ENCODE measurements at places on chromosomes 12 and 14.
A peak's percentile ranks its signal among the peaks of the same experiment; 100 is the strongest.

DNA sequence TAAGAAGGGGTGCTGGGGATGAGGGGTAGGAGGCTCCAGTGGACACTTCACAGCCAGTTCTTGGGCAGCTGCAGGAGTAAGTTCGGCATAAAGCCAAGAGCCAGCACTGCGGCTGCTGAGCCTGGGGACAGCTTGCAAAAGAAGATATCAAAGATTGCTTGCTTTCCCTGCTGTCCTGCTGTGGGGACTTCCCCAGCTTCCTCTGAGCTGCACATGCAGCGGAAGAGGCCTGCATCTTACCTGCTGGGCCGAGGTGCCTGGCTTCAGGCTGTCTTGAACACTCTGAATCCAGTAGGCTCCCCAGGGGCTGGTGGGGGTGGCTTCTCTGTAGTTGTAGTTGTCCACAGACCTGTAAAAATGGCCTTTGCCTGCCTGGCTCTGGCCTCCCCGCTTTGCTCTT is 1.3 kb downstream of the CHGA start:
- DNase-seq, result no peak

DNA sequence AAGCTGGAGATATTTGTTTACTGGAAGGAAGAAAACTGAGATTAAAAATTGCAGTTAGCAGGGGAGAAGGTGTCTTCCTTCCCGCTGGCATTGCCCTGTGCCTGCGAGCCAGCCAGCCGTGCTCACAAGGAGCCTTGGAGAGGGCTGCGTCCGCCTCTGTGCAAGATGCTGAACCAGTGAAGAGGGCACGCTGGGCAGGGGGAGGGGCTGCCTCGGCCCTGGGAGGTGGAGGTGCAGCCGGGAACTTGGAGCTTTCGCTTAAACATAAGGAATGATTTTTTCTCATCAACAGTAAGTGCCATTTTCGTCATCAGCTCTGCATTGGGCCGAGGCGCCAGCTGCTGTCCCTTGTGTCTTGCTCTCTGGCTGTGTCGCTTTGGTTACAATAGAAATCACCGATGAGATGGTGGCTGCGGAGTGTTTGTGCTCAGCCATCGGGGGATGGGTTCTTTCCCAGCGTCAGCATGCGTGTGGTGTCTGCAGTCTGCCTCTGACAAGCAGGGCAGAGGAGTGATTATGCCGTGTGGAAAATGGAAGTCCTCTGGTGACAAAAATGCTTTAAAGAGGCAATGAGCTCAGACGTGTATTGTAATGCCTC is 97.3 kb downstream of the ESR2 start:
- DNase-seq, result no peak

- DNase-seq, result no peak
Observed at GRCh38 chr14:86450085-86450484, 920.1 kb downstream of the FLRT2 start.

DNA sequence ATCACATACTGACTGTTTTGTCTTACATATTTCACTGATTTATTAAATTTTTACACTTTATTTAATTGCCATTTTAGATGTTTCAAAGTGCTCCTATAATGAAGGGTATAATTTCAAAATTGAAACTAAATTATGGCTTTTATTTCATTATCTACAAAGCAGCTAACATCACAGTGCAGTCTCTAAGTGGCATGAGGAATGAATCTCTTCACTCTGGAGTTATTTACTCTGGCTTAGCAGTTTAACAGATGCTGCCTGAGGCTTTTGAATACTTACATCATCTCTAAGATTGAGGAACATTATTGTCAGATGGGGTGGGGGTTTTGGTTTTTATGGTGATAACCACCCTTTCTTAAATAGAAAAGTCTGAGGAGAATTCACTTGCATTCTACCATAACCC is 386.4 kb downstream of the TRHDE start:
- no peak for DNase-seq

GRCh38 chr14:28375295-28375694 is 391.3 kb upstream of the FOXG1 start:
- peak; percentile 19 for DNase-seq

DNA sequence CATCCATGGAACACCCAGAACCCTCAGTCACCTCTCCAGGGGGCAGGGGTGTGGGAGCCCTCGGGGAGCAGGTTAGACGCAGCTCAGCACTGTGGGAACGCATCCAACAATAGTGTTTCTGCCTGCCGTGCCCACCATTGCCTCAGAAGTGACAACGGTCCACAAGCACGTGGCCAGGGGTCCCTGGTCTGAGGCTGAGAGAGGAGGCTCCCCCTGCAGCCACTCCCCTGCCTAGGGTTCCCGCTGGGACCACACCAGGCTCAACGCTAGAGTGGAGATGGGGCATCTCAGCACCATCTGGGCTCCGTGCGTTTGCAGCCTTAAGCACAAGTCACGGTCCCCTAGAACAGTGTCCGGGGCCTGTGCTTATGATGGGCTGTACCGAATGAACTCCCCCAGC is 62.7 kb downstream of the TESC start:
- DNase-seq, result no peak

- no peak for DNase-seq
Observed at GRCh38 chr14:97198813-97199212, 401.6 kb downstream of the VRK1 start.

GRCh38 chr12:91406920-91407341 is 224.3 kb upstream of the DCN start:
- DNase-seq, result peak; percentile 48

- DNase-seq, result no peak
Observed at GRCh38 chr14:96631030-96631429, 128.8 kb downstream of the PAPOLA start.

DNA sequence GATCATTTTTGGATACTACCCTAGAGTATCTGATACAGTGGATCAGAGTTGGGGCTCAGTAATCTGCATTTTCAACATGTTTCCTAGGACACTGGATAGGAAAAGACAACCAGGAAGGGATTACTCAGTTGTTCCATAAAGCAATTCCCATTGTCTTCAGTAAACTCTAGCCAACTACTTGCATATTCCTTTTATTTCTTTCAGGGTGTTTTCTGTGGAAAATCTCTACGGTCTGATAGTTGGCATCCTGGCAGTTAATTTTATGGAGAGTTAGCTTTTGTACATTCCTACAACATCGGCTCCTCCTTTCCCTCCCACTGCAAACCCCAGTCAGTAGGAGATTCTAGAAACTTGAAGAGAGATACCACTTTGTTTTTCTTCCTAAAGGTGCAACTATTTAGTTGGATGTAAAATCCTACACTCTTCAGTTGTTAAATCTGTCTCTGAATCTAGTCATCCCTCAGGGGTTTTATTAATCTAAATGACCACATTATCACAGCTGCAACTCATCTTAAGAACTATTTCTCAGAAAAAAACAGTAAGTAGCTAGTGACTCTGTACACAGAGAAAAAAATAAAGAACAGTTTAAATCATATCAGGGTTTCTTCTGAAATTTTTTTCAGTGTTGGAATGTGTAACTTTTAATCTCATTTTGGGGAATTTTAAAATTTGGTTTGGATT is 103.9 kb downstream of the PDE3A start:
- no peak for DNase-seq

DNA sequence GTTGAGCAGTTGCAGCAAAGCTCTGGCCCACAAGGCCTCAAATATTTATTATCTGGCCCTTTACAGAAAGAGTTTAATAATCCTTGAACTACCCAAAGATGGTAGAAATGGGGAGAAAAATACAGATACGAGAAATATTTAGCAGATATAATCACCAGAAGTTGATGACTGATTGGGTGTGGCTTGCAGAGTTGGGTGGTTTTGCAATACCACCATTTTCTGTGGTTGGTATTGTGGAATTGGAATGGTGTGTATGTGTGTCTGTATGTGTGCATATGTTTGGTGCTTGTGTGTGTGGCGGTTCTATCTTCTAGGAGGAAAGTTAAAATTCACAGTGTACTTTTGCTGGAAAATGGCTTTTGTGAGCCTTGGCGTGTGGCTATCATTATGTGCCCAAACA is 85.4 kb upstream of the MANSC4 start:
- no peak for DNase-seq

DNA sequence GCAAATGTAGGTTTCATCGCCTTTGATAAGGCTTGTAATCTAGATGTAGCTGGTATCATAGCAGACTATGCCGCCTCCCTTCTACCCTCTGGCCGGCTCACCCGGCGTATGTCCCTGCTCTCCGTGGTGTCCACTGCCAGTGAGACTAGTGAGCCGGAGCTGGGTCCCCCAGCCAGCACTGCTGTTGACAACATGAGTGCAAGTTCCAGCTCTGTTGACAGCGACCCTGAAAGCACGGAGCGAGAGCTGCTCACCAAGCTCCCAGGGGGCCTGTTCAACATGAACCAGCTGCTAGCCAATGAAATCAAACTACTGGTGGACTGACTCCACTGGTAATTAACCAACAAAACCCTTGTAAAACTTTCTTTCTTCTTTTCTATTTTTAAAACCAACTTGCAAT is 49.0 kb upstream of the A2ML1 start:
- no peak for DNase-seq

GRCh38 chr12:52795694-52796428 is at the start of gene KRT3:
Gene KRT3, minus strand, starts transcription at chr12:52796117. Its CDS starts 75 bp downstream, at chr12:52796042.
- no peak for DNase-seq

DNA sequence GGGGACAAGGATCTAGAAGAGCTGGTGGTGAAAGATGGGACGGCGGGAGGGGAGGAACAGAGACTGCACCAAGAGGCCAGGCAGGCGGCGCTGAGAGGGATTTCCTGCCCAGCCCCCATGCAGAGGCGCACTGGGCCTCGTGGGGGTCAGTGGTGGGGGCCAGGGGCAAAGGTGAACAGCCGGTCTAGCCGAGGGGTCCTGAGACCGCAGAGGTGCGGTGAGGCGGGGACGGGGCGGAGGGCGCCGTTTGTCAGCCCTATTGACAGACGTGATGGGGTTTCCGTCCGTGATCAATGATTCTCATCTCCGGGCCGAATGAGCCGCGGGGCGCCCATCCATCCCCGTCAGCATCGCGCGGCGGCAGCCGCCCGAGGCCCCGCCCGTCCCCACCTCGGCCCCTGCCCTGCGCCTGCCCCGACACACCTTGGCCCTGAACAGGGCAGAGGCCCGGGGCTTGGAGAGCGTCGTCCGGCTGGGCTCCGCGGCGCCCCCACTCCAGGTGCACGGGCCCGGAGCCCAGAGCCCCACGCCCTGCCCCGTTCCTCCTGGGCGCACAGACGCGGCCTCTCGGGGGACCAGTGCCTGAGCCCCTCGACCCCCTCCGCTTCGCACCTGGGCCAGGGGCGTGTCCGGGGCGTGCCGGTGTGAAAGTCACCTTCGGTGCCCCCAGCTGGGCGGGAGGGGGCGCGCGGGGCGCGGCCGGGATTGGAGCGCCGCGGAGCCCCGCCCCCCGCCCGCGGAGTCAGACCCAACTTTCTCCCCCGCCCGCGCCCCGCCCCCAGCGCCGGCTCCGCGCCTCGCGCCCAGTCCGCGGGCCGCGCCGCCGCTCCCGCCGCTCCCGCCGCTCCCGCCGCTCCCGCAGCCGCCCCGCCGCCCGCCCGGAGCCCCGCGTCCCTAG is at the start of gene NXPH4:
NXPH4 (plus strand) TSS at position 781 of the 898 bp plus-strand sequence. CDS start 176 bp downstream, outside the sequence.
- DNase-seq, result peak; percentile 39

- no peak for DNase-seq
Observed at GRCh38 chr14:57526942-57527341, 33.3 kb upstream of the CCDC198 start.

GRCh38 chr12:107560165-107560898 is 125.3 kb upstream of the PWP1 start:
- no peak for DNase-seq

GRCh38 chr12:6853626-6854025 is 1.7 kb downstream of the USP5 start:
- no peak for DNase-seq

DNA sequence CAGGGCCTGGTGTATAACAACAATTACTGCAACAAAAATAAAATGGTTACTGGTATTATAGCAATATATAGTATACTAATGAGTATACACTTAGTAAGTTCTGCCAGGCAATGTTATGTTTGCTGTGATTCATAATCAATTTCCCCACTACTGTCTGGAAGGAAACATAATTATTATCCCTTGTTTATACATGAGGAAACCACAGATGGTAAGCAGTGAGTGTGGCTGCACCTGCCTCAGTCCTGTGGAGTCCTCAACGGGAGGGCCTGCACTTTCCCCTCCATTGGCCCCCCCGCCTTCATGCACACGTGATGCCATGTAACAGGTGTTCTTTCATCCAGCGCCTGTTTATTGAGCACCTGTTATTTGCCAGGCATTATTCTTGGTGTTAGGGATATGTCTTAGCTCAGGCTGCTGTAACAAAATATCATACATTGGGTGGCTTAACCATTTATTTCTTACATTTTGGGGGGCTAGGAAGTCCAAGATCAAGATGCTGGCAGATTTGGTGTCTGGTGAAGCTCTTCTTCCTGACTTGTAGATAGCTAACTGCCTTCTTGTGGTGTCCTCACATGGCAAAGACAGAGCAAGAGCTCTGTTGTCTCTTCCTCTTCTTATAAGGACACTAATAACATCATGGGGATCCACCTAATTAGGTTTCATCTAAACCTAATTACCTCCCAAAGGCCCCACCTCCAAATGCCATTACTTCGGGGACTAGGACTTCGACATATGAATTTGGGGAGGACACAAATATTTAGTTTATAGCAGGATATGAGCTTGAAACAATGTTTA is 59.5 kb upstream of the CHGA start:
- no peak for DNase-seq

DNA sequence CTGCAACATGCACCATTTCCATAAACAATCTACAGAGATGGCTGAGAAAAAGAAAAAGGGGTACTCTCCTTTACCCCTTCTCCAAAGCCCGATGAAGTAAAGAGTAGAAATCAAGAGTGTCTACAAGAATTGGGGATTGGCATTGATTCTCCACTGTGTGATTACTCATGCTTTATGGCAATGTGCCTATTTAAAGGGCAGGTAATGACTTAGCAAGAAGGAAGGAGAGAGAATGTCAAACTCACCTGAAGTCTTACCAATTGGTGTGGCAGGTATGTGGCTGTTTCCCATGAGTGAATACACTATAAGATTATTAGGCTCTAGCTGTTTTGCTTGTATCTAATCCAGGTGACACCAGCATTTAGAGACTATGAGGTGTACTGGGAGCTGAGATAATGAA is 275.3 kb downstream of the CCER1 start:
- no peak for DNase-seq

GRCh38 chr14:95235351-95235750 is 78.0 kb upstream of the DICER1 start:
- DNase-seq, result no peak

DNA sequence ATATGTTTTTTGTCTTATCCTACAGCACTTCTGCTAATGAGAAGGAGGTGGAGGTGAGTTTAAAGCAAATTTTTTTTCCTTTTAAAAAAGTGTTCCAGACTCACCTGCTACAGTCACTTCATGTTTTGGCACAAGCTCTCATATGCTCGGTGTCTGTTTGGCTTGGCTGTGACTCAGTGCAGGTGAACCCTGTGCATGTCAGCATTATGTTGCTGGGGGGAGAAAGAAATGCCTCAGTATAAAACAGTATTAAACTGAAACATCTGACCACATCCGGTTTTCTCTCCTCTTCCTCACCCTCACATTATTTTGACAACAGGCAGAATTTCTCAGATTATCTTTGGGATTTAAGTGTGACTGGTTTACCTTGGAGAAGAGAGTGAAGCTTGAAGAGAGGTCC is 105.2 kb downstream of the DNAI7 start:
- no peak for DNase-seq

DNA sequence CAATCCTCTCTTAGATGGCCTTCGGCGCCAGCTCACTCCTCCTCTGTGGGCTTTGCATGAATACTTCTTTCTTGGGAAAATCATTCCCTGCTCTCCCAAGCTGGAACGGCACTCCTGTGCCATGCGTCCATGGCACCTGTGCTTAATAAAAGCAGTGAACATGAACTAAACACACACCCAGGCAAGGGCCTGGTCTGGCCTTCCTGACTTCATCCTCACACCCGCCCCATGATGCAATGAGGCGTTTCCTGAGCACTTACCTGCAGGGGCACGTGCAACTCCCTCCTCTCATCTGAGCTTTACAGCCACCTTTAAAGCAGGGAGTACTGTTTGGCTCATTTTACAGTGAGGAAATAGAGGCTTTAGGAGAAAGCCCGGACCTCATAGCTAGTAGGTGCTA is 219.8 kb downstream of the SLC41A2 start:
- DNase-seq, result no peak
